ENCODE measurements at places on chromosomes 2 and 18. TPM values are rescaled to one million over a fixed set of nuclear protein-coding genes. Genes with fewer than 3 reads are reported as not detected.
A peak's percentile ranks its signal among the peaks of the same experiment; 100 is the strongest.

DNA sequence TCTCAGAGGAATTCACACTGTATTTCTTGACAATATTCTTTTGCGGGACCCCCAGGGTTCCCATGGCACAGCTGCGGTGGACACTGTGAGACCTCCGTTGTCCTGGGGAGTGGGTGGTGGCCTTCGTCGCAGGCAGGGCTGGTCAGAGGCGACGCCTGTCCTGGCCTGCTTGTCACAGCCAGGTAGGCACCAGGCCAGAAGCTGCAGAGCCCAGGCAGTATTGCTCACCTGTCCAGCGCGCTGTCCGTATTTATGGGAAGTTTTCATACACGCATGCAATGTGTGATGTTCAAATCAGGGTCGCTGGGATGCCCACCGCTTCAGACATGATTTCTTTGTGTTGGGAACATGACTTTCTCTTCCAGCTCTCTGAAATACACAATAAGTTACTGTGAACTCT lies 126.6 kb downstream of the RTP5 start:
- no peaks in the 10 kb centered on the region for H3K27me3 ChIP-seq
- H3K36me3 ChIP-seq, result no peaks in the 10 kb centered on the region
- H3K27ac ChIP-seq, result no peak overlapping the region
- DNase-seq, result no peak
- no peak overlapping the region for H3K4me3 ChIP-seq

- H3K4me3 ChIP-seq, result no peak overlapping the region
- H3K4me1 ChIP-seq, result no peaks in the 10 kb centered on the region
- H3K27me3 ChIP-seq, result no peaks in the 10 kb centered on the region
- no peak overlapping the region for H3K27ac ChIP-seq
Observed at GRCh38 chr18:23336101-23336500, 117.0 kb upstream of the RIOK3 start.

DNA sequence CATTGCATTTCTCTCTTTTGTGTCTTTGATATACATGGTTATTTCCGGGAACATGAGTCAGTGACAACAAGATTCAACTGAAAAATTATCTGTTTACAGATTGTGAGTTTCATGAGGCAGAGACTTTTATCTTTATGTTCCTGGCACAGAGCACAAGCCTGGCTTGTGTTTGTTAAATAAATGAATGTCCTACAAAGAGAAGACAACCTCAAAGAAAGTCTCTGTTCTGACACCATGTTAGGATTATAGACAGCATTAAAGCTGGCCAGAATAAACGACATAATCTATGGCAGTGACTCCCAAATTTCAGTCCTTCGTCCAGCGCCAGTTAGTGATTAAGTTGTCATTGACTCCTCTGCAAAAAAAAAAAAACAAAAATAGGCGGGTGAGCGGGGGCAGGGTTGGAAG lies 97.4 kb upstream of the DNAJC10 start:
- H3K4me3 ChIP-seq, result no peak overlapping the region
- H3K27me3 ChIP-seq, result peaks cover 3% of the 10 kb centered on the region
- H3K36me3 ChIP-seq, result no peaks in the 10 kb centered on the region
- no peaks in the 10 kb centered on the region for H3K4me1 ChIP-seq

DNA sequence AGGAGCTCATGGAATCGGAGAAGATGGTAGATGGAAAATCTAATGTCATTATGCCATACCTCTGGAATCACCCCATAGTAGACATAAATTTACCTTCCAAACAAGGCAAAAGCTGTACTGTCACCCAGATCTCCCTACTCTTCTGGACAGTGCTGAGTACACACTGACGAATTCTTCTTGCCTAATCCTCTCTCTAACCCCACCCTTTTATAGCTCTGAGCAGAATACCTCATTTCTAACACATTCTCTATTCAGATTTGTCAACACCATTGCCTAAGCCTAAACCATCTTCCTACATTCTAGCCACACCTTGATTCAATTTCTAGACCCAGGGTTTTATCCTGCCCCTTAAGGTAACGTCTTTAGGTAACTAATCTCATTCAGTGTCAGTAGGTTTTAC lies 321.0 kb upstream of the NRP2 start:
- no peak overlapping the region for H3K27ac ChIP-seq
- no peaks in the 10 kb centered on the region for H3K36me3 ChIP-seq
- H3K27me3 ChIP-seq, result peaks cover 5% of the 10 kb centered on the region

- H3K36me3 ChIP-seq, result peaks cover 7% of the 10 kb centered on the region
- H3K4me1 ChIP-seq, result peaks cover 23% of the 10 kb centered on the region
- no peaks in the 10 kb centered on the region for H3K27me3 ChIP-seq
- H3K27ac ChIP-seq, result peak overlapping the region; percentile 82
- H3K4me3 ChIP-seq, result peak overlapping the region; percentile 62
Observed at GRCh38 chr2:47038656-47039488, 116.2 kb downstream of the STPG4 start.

GRCh38 chr18:28831908-28832307 lies 655.0 kb upstream of the CDH2 start:
- H3K27me3 ChIP-seq, result no peaks in the 10 kb centered on the region
- H3K27ac ChIP-seq, result no peak overlapping the region
- no peak for DNase-seq
- H3K4me1 ChIP-seq, result no peaks in the 10 kb centered on the region

DNA sequence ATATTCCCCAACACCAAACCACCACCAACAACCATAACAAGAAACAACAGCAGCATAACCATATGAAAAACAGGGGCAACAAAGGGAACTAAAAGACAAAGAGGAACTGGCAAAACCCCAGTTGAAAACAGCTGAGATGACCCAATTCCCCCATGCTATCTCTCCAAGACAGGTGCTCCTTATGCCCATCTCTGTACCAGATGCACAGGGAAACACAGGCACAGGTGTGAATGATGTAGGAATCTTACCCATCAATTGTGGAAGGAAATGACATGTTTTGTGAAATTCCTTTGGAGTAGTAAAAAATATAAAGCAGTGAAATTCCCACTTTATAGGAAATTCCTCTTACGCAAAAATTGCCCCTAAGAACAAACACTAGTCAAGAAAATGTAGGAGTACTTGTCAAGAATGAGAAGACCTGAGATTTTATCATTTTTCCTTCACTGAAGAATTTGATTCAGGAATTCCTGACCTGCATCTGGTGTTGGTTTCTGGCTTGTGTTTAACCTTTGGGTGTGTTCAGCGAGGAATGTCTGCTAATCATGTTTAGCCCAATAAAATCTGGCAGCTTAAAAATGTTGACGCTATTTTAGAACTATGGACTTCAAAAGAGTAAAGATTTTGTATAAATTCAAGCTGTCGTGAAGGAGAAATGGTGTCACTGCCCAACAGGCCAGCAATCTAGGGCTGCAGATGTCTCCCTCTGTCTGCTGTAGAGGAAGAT lies 67.7 kb upstream of the ARHGAP28 start:
- DNase-seq, result no peak
- H3K4me1 ChIP-seq, result no peaks in the 10 kb centered on the region
- H3K27me3 ChIP-seq, result no peaks in the 10 kb centered on the region
- no peak overlapping the region for H3K27ac ChIP-seq
- no peaks in the 10 kb centered on the region for H3K36me3 ChIP-seq
- no peak overlapping the region for H3K4me3 ChIP-seq

GRCh38 chr2:120936476-120937334 lies 201.0 kb downstream of the GLI2 start:
- H3K4me3 ChIP-seq, result no peak overlapping the region
- peaks cover 2% of the 10 kb centered on the region for H3K27me3 ChIP-seq
- no peak overlapping the region for H3K27ac ChIP-seq
- no peaks in the 10 kb centered on the region for H3K36me3 ChIP-seq

DNA sequence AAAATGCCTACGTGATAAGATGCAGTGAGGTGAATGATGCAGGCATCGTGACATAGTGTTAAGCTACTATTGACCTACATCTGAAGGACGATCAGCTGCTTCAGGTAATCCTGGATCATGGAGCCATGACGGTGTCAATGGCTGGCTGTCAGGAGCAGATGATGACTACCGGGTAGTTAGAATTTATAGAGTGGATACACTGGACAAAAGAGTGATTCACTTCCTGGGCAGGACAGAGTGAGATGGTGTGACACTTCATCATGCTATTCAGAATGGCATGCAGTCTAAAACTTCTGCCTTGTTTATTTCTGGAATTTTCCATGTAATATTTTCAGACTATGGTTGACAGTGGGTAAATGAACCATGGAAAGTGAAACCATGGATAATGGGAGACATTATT lies 29.5 kb downstream of the METTL8 start:
- peaks cover 14% of the 10 kb centered on the region for H3K4me1 ChIP-seq
- H3K27me3 ChIP-seq, result no peaks in the 10 kb centered on the region
- no peak for DNase-seq
- no peak overlapping the region for H3K27ac ChIP-seq
- peaks cover 37% of the 10 kb centered on the region for H3K36me3 ChIP-seq
- no peak overlapping the region for H3K4me3 ChIP-seq

- H3K36me3 ChIP-seq, result peaks cover 24% of the 10 kb centered on the region
- no peaks in the 10 kb centered on the region for H3K4me1 ChIP-seq
- DNase-seq, result peak; percentile 21
- no peaks in the 10 kb centered on the region for H3K27me3 ChIP-seq
- no peak overlapping the region for H3K27ac ChIP-seq
- H3K4me3 ChIP-seq, result no peak overlapping the region
Observed at GRCh38 chr2:239186516-239187357, 214.1 kb downstream of the HDAC4 start.

DNA sequence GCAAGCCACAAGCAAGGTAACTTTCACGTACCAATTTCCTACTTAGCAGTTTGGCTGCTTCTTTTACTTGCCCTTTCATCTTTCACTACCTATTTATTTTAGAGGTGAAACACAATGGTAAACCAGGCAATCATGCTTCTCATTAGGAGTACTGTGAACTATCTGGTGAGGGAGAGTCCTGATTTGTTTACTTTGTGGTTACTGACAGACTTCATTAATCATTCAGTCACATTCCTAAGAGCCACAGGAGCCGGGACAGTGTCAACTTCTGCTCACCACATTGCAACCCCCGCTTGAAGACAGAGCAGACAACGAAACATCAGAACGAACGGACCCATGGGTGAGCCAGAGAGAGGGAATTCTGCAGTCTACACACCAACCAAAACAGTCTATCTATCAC lies 28.8 kb downstream of the TUBB6 start:
- no peaks in the 10 kb centered on the region for H3K4me1 ChIP-seq
- no peak overlapping the region for H3K27ac ChIP-seq
- no peak overlapping the region for H3K4me3 ChIP-seq
- H3K36me3 ChIP-seq, result peaks cover 14% of the 10 kb centered on the region

- DNase-seq, result no peak
- no peaks in the 10 kb centered on the region for H3K27me3 ChIP-seq
- no peaks in the 10 kb centered on the region for H3K4me1 ChIP-seq
- no peaks in the 10 kb centered on the region for H3K36me3 ChIP-seq
- no peak overlapping the region for H3K27ac ChIP-seq
- H3K4me3 ChIP-seq, result no peak overlapping the region
Observed at GRCh38 chr2:164242409-164242808, 378.9 kb downstream of the GRB14 start.

- no peak overlapping the region for H3K4me3 ChIP-seq
- H3K27me3 ChIP-seq, result no peaks in the 10 kb centered on the region
- no peak overlapping the region for H3K27ac ChIP-seq
- H3K36me3 ChIP-seq, result peaks cover 6% of the 10 kb centered on the region
Observed at GRCh38 chr2:158495175-158495574, 38.4 kb downstream of the PKP4 start.

DNA sequence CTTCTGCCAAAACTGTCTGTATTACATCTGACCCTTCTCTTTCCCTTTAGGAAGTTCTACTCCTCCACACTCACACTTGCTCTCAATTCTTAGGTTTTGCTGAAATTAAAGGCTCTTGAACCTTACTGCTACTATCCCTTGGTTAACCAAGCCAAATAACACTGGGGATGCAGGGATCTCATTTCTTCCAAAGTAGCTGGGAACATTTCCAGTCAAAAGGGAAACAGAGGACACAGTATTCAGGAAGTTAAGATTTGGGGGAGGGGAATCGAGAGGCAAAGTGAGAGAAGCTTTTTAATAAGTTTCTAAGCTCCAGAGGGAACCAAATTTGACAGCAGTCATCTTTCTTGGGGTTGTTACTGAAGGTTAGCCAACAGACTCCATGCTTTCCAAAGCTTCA lies 6.2 kb downstream of the SEPTIN2 start:
- H3K4me1 ChIP-seq, result peaks cover 53% of the 10 kb centered on the region
- no peaks in the 10 kb centered on the region for H3K27me3 ChIP-seq
- H3K36me3 ChIP-seq, result peaks cover 36% of the 10 kb centered on the region
- H3K27ac ChIP-seq, result peak overlapping the region; percentile 55
- peak overlapping the region; percentile 24 for H3K4me3 ChIP-seq

DNA sequence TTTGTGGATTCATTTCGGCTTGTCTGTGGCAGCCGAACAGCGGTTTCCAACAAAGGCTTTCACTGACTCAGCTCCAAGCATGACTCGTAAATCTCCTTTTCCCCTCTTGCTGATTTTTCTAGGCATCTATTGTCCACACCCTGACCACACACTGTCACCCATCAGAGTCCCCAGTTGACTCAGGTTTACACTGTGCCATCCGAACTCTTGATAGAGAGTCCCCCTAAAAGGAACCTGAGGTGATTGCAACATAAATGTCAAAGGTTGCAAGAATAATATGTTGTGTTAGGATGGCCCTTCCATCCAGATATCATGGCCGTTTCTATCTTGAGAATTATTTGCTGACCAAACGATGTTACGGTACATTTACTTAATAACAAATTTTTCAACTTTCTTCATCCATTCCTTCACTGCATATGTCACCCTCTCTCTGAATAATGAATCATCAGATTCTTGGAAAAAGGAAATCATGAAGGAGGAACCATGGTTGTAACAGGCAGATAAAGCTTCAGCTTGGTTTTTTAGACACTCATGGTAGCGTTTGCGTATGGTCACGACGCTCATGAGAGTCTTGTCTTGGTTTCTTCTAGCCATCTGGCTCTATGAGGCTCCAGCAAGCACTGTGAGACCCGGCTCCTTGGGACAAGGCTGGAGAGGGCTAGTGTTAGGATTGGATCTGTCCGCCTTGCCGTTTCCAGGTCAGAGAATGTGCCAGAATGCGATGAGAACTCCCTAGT lies 72.1 kb downstream of the NPAS2 start:
- H3K27ac ChIP-seq, result no peak overlapping the region
- no peak overlapping the region for H3K4me3 ChIP-seq
- H3K27me3 ChIP-seq, result no peaks in the 10 kb centered on the region
- no peaks in the 10 kb centered on the region for H3K36me3 ChIP-seq

DNA sequence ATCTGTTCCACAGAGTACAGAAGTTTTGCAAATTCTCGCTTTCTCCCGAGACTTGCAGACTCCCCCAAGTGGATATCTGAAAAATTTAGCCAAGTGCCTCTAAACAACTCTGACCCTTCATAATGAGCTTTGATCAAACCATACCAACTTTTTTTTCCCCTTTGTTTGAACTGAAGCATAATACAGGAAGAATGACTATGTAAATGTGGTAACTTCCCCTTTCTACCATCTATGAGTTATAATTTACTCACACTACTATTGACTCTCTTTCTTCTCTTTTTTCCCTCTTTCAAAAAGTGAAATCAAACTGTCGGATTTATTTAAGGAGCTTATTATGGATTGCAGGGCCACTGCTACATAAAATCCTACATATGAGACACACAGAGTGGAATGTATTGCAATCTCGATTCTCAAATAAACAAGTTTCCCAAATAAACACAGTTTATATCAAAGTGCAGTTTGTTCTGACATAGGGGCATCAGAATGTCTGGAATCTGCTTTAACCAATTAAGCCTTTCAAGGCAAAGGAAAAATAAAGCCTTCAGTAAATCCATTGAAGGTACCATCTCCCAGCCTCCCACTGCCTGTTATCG lies 1.4 kb upstream of the ZNF804A start:
- no peak overlapping the region for H3K27ac ChIP-seq
- no peak overlapping the region for H3K4me3 ChIP-seq
- no peak for DNase-seq
- H3K4me1 ChIP-seq, result peaks cover 4% of the 10 kb centered on the region

Gene TUBA3E
- not detected for total RNA-seq

Gene RNU2-63P
- 21.5 TPM for total RNA-seq

Gene IL1F10
- total RNA-seq, result not detected

Gene UGT1A10
- total RNA-seq, result not detected

Gene TBR1
- total RNA-seq, result not detected

Gene SIX3
- not detected for total RNA-seq

Measured in activated naive CD8-positive, alpha-beta T cell treated with anti-CD3 and anti-CD28 coated beads, Interleukin-2, amount 10 ng/mL, durations not matched to agents 7 days and 5 days (primary cell).